ENCODE measurements at places on chromosomes 11 and 22.

DNA sequence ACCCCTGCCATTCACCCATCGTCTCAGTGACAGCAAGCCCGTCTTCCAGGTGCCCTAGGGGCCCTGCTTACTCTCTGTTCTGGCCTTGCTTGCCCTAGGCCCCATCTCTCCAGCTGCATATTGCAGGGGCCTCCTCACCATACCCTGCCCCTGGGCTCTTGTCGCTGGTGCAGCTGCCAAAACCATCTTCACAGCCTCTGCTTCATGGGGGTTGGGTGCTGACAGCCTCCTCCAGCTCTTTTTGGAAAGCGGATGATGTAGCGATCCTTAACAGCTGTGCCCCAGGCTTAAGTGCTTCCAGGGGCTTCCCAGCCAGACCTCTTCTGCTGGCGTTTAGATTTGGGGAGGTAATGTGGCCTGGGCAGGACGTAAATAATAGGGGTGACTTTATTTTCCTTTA lies 61.2 kb upstream of the SUSD2 start:
- DNase-seq = no peak

GRCh38 chr11:62933750-62934495 lies 12.8 kb upstream of the CHRM1 start:
- no peak for DNase-seq

GRCh38 chr22:27128461-27129085 lies 471.2 kb downstream of the MIAT start:
- no peak for DNase-seq

DNA sequence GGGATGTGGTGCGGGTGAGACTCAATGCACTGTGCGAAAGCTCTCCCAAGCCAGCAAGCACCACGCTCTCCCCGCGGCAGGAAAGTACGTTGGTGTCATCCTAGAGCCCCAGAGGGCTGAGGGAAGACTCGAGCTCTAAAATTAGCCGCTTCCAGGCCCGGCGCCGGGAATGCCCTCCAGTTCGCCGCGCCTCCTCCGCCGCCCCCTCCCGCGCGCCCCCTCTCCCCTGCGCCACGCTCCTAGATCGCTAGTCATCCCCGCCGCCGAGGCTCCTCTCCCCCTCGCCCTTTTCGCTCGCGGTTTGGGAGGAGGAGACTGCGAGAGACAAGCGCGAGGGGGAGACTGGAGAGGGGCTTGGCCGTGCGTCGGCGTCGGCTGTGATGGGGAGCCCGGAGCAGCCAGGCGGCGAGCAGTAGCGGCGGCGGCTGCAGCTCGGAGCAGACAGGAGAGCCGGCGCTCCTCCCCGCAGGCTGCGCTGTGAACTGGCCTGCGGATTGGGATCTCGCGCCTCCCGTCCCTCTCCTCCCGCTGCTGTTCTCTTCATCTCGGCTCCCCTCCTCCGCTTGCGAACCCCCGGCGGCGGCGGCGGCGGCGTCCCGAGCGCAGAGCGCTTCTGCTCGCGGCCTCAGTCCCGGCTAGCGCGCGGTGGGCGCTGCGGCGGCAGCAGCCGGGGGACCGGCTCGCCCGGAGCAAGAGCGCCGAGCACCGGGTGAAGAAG lies at the start of gene FAT3:
TSS of gene FAT3 (plus strand) at position 412 of the 718 bp plus-strand sequence. CDS start 127,295 bp downstream, outside the sequence.
- peak; percentile 40 for DNase-seq

DNA sequence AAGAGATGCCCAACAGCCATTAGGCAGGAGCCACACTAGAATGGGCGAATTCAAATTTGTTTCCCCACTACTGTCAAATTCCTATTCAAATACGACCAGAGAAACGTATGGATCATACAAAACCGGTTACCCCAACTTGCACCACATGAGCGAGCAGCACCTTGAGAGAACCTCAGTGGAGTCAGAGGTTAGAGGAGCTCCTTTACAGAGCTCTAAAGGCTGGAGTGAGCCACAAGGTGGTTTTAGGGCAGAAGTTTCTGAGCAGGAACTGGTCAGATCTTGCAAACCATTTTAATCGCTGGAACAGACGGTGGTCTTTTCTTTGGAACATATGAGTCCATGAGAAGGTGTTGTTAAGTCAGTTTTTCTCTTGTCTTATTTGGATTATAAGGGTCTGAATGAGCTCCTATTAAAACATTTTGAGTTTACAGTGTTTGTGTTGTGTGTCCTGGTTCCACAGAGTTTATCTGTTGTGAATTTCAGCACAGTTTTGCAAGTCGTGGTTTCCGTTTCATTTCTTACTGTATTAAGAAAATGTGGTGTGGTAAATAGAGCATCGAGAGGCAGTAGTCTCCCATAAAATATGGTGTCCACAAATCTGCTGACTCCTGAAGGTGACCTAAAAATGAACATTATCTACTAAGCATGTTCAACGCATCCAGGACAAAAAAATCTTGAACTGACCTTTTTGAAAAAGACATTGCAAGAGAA lies 471.7 kb downstream of the NTM start:
- DNase-seq = no peak

Measured in brain microvascular endothelial cell (primary cell).